ENCODE measurements at places on chromosomes 2 and 18. TPM values are rescaled to one million over a fixed set of nuclear protein-coding genes. Genes with fewer than 3 reads are reported as not detected.
A peak's percentile ranks its signal among the peaks of the same experiment; 100 is the strongest.

GRCh38 chr2:74947703-74948102 lies 10.7 kb upstream of the POLE4 start:
- no peak for DNase-seq

DNA sequence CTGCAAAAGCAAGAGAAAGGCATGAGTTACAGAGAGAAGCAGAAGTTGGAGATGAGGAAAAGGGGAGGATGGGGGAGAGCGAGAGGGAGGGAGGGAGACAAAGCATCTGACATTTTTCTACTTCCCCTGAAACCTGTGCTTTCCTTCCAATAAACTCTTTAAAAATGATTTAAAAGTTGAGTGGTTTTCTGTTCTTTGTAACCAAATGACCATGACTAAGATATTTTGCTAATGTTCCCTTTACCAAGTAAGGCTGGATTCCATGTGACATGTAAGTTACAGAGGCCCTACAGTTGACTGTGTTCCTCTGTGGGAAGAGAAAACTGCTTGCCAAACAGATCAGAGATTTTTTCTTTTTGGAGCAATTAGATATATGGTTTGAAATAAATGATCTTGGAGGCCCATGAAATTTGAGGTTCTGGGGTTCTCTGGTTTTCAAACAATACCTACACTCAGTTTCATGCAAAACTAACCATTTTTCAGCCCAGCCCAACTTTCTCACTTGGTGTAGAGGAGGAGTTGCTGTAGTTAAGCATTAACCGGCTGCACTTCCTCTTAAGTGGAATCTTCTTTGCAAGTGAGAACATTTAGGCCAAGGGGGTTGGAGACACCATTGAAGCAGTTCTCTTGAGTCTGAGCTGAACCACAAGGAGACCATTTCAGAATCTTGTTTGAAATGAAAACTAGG lies 34.5 kb downstream of the INSIG2 start:
- peak; percentile 34 for DNase-seq

Gene SERPINB8
- polyA plus RNA-seq = 30.8 TPM

Gene SPATA3
- polyA plus RNA-seq = not detected

GRCh38 chr18:36830158-36830495 lies 1.2 kb downstream of the KIAA1328 start:
- DNase-seq = no peak

Gene REG3A
- polyA plus RNA-seq = not detected

Gene FIGN
- polyA plus RNA-seq = 2.7 TPM

GRCh38 chr2:85405201-85406059 lies 4.7 kb downstream of the CAPG start:
- peak; percentile 48 for DNase-seq
